SJSA1 (cell line): ENCODE measurements at places on chromosomes 5 and 9. TPM values are rescaled to one million over a fixed set of nuclear protein-coding genes. Genes with fewer than 3 reads are reported as not detected.

GRCh38 chr9:109399258-109399767, 78.5 kb upstream of the EPB41L4B start:
- peaks cover 24% of the 10 kb centered on the region for H3K4me1 ChIP-seq
- H3K4me3 ChIP-seq = no peak overlapping the region
- DNase-seq = no peak
- H3K36me3 ChIP-seq = 0 out of 2 replicates have a peak, but pooled peaks cover 2% of the 10 kb centered on the region
- no peak overlapping the region for H3K27ac ChIP-seq

DNA sequence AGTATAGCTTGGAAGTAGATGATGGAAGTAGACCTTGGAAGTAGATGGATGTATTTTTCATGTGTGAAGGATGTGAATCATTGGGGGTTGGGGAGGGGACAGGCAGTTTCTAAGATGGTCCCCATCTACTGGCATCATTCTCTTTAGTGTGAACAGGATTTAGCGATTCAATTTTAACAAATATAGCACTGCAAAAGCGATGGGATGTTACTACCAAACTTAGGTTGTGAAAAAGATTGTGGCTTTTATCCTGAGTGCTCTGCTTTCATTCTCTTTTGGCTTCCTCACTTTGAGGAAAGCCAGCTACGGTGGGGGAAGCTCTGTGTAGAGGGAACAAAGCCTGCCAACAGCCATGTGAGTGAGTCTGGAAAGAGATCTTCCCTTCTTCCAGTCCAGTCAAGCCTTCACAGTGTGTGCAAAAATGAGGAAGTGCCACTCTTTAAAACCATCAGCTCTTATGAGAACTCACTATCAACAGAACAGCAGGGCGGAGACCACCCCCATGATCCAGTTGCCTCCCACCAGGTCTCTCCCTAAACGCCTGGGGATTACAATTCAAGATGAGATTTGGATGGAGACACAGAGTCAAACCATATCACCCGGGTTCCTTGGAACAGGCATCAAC, 441.4 kb downstream of the SH3GL2 start:
- H3K27ac ChIP-seq = no peak overlapping the region
- no peaks in the 10 kb centered on the region for H3K4me1 ChIP-seq
- no peaks in the 10 kb centered on the region for H3K36me3 ChIP-seq
- H3K27me3 ChIP-seq = no peaks in the 10 kb centered on the region
- no peak for DNase-seq
- H3K4me3 ChIP-seq = no peak overlapping the region

DNA sequence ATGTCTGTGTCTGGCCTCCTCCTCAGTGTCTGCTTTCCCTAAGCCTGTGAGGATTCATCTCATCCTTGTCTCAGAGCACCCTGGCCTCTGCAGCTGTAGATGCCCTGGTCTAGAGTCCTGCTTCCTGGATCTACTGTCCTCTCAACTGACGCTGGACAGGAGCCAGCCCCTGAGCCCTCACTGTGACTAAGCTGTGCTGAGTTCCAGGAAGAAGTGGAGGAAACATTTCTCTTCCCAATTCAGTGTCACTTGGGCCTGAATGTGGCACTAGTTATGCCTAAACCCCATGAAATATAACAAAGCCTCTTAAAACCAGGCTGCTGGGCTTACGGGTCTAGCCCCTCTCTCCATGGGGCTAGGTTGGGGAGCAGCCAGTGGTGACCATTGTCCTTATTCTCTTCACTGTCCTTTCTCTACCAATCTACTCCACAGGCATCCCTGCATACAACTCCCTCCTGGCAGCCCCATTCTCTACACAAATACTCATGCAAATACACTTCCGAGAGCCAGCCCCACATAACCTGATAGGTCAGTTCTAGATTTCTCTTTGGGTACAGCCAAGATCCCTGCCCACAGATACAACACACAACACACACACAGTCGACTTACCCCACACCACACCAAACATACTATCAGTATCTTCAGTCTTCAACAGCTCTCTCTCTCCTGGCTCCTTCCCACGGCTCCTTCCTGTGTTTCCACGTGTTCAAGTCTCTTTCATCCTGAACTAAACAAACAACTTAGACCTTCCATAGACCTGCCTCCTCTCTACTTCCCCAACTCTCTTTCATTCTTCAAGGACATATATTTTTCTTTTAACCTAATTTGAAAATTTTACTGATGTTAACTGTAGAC, 220.8 kb downstream of the SNX18 start:
- H3K27me3 ChIP-seq = no peaks in the 10 kb centered on the region
- H3K4me3 ChIP-seq = no peak overlapping the region
- DNase-seq = peak; percentile 68
- H3K27ac ChIP-seq = peak overlapping the region; percentile 25; the same call in 1 of the 2 replicates

GRCh38 chr5:146909255-146910068, 30.9 kb upstream of the PPP2R2B start:
- no peak overlapping the region for H3K4me3 ChIP-seq
- H3K27ac ChIP-seq = no peak overlapping the region
- H3K4me1 ChIP-seq = no peaks in the 10 kb centered on the region

- H3K27me3 ChIP-seq = no peaks in the 10 kb centered on the region
- H3K36me3 ChIP-seq = no peaks in the 10 kb centered on the region
Observed at GRCh38 chr9:8382777-8383527, 583.4 kb upstream of the DMAC1 start.

DNA sequence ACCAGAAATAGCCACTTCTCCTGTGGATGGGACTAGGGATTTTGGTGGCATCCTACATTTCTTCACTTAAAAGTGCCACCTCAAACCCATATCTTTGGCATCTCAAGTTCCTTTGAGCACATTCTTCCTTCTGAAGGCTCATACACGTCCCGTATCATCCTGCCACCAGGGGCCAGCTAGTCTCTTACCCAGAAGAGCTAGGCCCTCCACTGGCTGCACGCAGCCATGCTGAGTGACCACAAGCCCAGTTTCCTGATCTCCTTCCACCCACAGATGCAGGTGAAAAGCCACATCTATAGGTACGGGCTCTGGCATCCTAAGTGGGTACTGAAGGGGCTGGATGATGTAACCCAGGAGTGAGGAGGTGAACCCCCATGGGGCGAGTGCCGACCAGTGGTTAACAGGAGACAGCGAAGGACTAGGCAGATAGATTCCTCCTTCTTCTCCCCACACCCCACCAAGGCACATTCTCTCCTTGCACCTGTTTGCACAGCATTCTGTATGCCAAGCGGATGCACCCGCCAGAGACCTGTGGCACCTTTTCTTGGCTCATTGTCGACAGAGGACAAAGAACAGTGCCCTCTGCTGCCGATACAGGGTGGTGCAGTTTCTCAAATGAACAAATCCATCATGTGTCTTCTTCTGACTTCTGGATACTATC, 14.4 kb upstream of the SCGB3A1 start:
- H3K27me3 ChIP-seq = peaks cover 16% of the 10 kb centered on the region; the same call in 1 of the 2 replicates
- no peak for DNase-seq
- H3K4me3 ChIP-seq = no peak overlapping the region
- H3K4me1 ChIP-seq = no peaks in the 10 kb centered on the region

DNA sequence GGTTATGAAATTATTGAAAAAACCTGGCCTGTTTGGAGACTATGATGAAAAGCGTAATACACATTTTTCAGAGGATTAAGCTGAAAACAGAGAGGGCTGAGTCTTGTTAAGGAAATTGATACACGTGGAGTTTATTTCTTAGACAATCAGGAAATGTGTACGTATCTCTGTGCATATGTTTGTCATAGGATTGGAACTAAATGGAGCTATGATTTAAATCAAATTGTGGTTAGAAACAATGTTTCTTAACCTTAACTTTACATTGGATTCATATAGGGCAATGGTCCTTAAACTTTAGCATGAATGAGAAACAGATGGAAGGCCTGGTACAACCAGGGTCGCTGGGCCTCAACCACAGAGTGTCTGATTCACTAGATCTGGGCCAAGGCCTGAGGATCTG, 451.6 kb downstream of the CDH18 start:
- no peaks in the 10 kb centered on the region for H3K4me1 ChIP-seq
- H3K27me3 ChIP-seq = no peaks in the 10 kb centered on the region
- no peak for DNase-seq
- H3K36me3 ChIP-seq = no peaks in the 10 kb centered on the region
- no peak overlapping the region for H3K4me3 ChIP-seq

- H3K36me3 ChIP-seq = no peaks in the 10 kb centered on the region
- peaks cover 18% of the 10 kb centered on the region for H3K4me1 ChIP-seq
- H3K4me3 ChIP-seq = no peak overlapping the region
- no peak for DNase-seq
- no peaks in the 10 kb centered on the region for H3K27me3 ChIP-seq
Observed at GRCh38 chr5:53826504-53826903, 266.1 kb downstream of the NDUFS4 start.

DNA sequence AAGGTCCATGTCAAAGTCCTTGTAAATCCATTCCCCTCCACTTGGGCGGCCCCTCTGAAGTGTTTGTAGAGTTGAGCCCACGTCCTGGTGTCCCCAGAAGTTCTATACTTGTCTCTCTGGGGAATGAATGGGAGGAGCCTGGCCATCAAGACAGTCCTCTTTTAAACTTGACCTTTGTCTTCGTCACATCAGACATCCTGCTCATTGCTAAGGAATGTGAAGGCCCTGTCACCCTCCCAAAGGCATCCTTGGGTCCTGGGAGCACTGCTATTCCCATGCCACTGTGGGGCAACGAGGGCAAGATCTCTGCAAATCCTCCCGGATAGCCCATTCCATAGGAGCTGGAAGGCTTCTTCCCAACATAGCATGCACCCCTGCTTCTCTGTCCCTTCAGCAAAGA, 235.5 kb downstream of the SLIT3 start:
- peaks cover 37% of the 10 kb centered on the region for H3K4me1 ChIP-seq
- H3K27ac ChIP-seq = no peak overlapping the region
- no peak overlapping the region for H3K4me3 ChIP-seq
- no peaks in the 10 kb centered on the region for H3K27me3 ChIP-seq

GRCh38 chr5:123907349-123907748, 395.4 kb downstream of the CSNK1G3 start:
- DNase-seq = no peak
- H3K36me3 ChIP-seq = no peaks in the 10 kb centered on the region
- H3K4me3 ChIP-seq = no peak overlapping the region
- H3K4me1 ChIP-seq = no peaks in the 10 kb centered on the region
- H3K27ac ChIP-seq = no peak overlapping the region

- no peak overlapping the region for H3K27ac ChIP-seq
- peaks cover 5% of the 10 kb centered on the region; the same call in 1 of the 2 replicates for H3K27me3 ChIP-seq
- no peak for DNase-seq
- H3K36me3 ChIP-seq = no peaks in the 10 kb centered on the region
Observed at GRCh38 chr9:136253246-136254130, 7.9 kb upstream of the QSOX2 start.

GRCh38 chr5:136242136-136242535, 49.2 kb upstream of the SMIM32 start:
- no peaks in the 10 kb centered on the region; the same call in 1 of the 2 replicates for H3K27me3 ChIP-seq

DNA sequence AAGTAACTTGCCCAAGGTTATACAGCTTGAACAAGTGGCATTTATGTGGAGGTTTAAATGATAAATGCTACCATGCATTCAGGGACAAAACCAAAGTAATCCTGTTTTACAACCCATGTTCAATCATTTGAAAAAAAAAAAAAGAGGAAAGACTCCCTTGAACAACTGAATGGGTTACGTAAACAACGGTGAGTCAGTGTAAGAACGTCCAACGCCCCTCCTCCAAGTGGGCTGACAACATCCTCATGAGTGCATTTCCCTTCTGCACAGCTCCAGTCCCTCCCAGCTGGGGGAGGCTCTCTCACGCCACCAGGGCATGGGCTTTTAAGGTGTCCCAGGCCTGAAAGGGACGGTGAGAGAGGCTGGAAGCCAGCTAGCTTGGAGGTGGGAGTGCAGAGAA, 90.0 kb downstream of the PRRT1B start:
- H3K36me3 ChIP-seq = no peaks in the 10 kb centered on the region
- H3K4me3 ChIP-seq = no peak overlapping the region
- H3K27ac ChIP-seq = peak overlapping the region; percentile 71

DNA sequence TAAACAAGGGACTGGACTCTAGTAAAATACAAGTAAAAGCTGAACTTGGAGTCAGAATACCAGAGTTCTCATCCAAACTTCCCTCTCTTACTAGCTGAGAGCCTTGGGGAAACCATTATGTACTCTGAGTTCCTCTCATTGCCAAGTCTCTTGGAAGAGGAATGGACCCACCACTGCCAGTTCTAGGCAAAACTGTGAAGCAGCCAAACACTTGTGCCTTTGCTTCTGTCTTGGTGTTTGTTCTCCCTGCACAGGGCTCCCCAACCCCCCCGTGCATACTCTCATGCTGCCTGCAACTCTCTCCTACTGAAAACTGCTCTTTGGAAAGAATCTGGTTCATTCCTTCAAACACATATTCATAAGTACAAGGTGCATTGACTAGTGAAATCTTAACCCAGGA, 102.6 kb downstream of the PDZD2 start:
- no peaks in the 10 kb centered on the region for H3K4me1 ChIP-seq
- no peaks in the 10 kb centered on the region for H3K36me3 ChIP-seq
- no peaks in the 10 kb centered on the region for H3K27me3 ChIP-seq
- no peak overlapping the region for H3K27ac ChIP-seq
- no peak for DNase-seq
- H3K4me3 ChIP-seq = no peak overlapping the region

GRCh38 chr9:112013266-112013665, 116.7 kb downstream of the UGCG start:
- peaks cover 36% of the 10 kb centered on the region for H3K4me1 ChIP-seq
- H3K27me3 ChIP-seq = no peaks in the 10 kb centered on the region
- H3K27ac ChIP-seq = peak overlapping the region; percentile 93

GRCh38 chr5:178281331-178281730, 48.7 kb upstream of the PHYKPL start:
- DNase-seq = no peak
- H3K27ac ChIP-seq = no peak overlapping the region
- H3K4me3 ChIP-seq = no peak overlapping the region
- H3K27me3 ChIP-seq = no peaks in the 10 kb centered on the region

RMRP gene
- total RNA-seq = 432 and 826 TPM in 2 replicates

TMC1 gene
- 0.06 and 0.84 TPM in 2 replicates for total RNA-seq

CSF1R gene
- total RNA-seq = 1.2 TPM in 1 of 2 replicates, not detected in the other

ENTREP1 gene
- total RNA-seq = not detected in 2 replicates

POLR3G gene
- 2.5 and 5.0 TPM in 2 replicates for total RNA-seq
